ENCODE measurements at places on chromosomes 13 and 19.

DNA sequence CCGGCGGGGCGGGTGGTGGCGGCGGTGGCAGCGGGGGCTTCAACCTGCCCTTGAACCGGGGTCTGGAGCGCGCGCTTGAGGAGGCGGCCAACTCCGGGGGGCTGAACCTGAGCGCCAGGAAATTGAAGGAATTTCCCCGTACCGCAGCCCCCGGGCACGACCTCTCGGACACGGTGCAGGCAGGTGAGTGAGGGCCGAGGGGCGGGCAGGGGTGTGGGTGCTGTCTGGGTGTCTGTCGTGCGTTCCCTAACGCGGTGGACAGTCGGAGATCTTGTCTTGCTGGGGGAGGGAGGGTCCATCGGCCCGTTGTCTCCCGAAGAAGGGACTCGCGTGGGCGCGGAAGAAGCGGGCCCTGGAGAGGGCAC is 533 bp downstream of the LRCH1 start:
- DNase-seq, result no peak

DNA sequence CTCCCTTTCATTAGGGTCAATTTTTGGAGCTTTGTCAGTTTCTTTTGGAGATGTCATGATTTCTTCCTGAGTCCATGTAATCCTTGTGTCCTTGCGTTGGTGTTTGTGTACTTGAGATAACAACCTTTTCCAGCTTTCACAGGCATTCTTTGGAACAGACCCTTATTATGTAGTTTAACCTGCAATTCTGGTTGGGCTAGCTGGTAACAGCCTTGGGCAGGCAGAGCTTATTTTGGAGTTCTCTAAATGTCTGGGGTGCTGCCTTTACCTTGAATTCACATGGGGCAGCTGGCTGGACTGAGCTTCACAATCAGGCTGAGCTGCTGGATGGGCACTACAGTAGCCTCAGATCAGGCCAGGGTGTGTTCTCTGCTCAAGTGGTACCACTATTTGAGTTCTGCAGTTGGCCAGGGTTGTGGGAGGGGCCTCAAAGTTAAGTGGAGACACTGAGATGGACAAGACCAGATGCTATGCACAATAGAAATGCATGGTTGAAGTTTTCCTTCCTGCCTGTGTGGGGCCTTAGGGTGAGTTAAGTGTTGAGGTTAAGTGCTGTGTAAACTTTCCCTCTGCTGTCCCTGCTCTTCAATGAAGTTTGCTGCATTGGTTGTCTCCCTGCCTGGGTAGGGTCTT is 277.3 kb downstream of the ATP8A2 start:
- DNase-seq, result no peak

GRCh38 chr13:97639236-97639635 is 205.3 kb downstream of the RAP2A start:
- DNase-seq, result no peak

DNA sequence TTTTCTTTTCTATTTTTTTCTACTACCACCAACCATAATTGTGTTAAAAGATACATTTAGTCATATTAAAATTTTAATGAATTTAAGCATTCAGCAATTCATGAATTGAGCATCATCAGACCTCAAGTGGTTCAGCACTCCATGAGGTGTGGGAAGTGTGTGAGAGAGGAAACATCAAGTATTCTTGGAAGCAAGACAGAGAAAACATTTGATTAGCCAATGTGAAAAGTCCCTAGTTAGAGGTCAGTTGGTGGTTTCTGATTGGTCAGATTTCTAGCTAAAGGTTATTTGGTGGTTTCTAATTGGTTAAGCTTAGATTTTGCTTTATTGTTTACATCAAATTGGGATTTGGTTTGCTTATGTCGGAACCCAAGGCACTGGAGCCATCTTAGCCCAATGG is 134.7 kb downstream of the KLF5 start:
- no peak for DNase-seq

DNA sequence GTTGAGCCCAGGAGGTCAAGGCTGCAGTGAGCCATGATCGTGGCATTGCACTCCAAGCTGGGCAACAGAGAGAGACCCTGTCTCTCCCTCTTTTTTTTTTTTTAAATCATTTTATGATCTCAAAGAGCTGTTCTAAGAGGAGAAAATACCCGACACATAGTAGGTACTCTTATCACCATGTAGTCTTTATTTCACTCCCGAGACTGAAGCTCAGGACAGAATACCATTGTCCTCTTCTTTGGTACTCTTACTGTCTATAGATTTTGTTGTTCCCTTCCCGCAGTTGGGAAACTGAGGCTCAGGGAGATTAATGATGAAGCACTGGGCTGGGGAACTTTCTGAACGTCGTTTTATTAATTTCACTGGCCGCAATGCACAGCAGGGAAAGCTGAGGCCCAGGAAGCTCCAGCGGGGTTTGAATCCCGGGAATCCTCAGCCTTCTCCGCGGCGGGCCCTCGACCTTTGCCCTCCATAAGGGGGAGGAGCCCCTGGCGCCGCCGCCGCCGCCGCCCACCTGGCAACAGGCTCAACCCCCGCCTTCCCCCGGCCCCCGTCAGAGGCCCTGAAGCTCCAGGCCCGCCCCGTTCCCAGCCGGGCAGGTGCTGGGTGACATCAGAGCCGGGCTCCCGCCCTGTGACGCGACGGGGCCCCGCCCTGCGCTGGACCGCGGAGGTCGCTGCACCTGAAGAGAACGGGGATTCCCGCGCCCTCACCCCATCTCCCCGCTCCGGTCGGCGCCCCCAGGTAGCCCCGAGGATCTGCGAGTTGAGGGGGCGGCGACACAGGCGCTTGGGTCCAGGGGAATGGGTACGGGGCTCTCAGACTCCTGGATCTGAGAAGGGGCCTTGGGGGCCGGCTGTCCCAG is 1.6 kb downstream of the MYH14 start:
- no peak for DNase-seq

DNA sequence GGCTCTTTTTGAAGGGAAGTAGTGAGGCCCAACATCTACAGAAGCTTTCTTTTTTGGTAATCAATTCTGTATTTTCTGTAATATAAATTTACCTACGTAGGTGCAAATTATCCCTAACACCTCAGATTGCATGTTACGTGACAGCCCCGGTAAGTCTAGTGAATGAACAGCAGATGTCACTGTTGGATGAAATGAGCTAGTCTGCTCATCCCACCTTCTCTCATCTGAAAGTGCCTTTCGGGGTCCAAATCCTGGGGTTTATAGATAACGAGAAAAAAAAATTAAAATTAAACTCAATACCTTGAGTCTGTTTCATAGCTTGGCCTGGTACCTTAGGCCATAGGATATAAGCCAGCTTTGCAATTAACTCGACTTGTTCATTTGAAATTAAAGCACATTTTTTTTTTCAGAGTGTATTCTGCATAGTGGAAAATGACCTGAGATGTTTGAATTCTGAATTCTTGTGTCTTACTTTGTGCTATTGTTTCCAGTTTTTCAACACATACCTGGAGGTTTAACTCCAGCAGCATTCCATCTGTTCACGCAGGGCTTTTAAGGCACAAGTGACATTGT is 548.2 kb downstream of the GPC5 start:
- DNase-seq, result no peak

- DNase-seq, result peak; percentile 36
Measured at GRCh38 chr19:33430674-33431277, 57.3 kb downstream of the CEBPG start.

DNA sequence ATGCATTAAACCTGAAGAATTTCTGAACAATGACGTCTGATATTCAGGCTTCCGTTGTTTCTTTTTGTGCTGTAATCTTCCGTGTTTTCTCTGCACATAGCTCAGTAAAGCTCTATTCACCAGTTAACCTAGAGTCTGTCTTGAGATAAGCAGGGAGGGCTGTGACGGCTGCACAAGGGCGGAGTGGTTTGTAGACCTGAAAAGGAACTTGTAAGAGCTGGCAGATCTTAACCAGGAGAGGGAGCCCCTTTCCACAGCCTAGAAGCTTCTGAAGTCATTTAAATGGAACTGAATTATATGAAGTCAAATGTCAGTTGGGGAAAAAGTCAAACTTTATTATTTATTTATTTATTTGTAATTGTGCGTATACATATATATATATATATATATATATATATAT is 27.5 kb downstream of the DPRX start:
- no peak for DNase-seq

DNA sequence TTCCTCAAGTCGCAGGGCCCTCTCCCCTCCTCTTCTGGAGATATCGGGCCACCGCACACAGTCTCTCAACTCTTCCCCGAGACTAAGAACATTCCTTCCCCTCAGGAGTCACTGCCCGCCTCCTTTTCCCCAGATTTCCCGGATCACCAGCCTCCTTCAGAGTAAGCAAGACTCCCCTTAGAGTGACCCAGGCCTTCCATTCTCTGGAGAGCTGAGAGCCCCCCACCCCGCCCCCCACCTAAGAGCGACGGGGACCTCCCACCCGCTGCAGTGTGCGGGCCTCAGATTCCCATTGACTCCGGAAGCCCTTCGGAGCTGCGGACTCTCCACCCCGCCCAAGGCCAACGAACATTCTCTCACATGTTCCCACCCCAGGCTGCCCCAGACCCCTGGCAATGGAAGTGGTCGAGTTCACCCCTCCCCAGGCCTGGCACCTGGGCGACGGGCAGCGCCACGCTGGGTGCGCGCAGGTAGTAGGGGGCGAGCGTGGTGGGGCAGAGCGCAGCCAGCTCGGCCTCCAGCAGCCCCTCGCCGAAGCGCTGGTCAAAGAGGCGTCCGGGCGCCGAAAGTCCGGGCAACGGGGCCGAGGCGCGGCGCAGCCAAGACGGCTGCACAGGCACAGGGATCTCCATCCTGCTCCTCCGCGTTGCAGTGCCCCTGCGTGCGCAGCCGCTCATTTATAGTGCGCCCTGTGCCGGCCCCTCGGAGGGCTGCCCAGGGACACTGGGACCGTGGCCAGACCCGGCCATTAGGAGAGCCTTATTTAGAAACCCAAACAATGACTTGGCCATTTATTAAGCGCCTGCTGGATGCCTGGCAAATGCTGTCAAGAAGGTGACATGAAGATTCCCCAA is at the start of gene HSPB6:
Gene HSPB6, minus strand, starts transcription at position 653 of the 854 bp plus-strand sequence. Its CDS starts 21 bp downstream, at position 632.
- DNase-seq, result no peak

- DNase-seq, result no peak
Measured at GRCh38 chr19:2461751-2462634, 5.2 kb upstream of the LMNB2 start.

DNA sequence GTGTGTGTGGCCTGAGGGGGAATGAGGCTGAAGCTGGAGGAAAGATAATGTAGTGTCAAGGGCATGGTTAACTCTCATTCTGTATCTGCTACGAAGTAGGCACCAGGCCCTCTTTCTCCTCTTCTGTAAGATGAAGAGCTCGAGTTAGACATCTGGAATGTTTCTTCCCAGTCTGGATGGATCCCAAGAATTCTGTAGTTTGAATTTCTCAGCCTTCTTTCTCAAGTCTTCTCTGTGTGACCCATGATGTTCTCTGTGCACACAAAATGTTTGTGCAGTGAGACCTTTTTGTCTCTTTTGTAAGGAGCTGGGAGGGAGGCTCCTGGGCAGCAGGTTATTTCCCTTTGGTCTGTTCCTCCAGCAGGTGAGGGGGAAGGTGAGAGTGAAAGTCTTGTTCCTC is 13.7 kb downstream of the FGF9 start:
- no peak for DNase-seq

- no peak for DNase-seq
Measured at GRCh38 chr13:49494645-49495044, 1.1 kb upstream of the PHF11 start.

DNA sequence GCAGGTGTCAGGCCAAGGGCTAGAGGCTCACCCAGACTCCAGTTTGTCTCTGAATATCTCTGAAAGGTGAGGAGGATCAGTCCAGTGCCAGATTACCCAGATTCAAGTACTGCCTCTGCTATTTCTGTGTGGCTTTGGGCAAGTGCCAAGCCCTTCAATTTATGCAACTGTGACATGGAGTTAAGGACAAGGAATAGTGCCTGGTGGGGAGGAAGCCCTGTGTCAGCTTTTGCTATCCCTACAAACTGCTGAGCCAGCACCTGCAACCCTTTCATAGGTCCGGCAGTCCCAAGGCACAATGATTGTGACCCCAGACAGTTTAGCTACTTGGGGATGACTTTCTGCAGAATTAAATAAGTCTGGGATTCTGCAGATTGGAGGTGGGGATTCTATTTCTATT is 123.0 kb downstream of the KL start:
- DNase-seq, result no peak

DNA sequence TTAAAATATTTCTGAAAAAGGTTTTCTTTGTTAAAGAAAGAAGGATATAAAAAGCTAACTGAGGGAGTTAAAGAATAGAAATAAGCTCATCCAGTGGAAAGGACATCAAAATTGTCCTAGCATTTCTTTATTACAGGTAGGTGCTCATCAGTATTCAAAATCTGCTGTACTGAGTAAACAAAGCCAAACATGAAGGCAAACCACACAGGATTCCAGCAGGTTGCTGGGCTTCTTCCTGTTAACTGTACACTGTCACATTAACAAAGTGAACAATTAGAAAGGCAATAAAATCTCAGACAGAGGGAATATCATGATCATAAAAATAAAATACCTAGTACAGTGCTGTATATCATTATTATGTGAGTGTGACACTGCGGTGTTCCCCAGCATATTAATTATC is 1541.0 kb downstream of the SLITRK5 start:
- DNase-seq, result no peak
